Neural crest cell (in vitro differentiated cells): ENCODE measurements at places on chromosomes 5 and 9. TPM values are rescaled to one million over a fixed set of nuclear protein-coding genes. Genes with fewer than 3 reads are reported as not detected.

DNA sequence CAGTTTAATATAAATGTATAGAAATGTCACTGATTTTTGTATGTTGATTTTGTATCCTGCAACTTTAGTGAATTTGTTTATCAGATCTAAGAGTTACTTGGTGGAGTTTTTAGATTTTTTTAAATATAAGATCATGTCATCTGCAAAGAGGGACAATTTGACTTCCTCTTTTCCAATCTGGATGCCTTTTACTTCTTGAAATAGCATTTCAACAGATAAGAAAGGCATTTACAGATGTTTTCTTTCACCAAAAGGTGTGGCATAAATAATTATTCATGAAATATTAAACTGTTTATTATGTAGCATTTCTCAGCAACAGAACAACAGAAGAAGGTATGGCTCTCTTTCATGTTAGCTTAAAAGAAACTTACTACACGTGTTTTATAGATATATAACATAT, 34.9 kb upstream of the NIPBL start:
- no peak overlapping the region for H3K27ac ChIP-seq
- H3K36me3 ChIP-seq = no peaks in the 10 kb centered on the region
- H3K27me3 ChIP-seq = no peaks in the 10 kb centered on the region
- no peak for DNase-seq
- H3K4me1 ChIP-seq = no peaks in the 10 kb centered on the region

DNA sequence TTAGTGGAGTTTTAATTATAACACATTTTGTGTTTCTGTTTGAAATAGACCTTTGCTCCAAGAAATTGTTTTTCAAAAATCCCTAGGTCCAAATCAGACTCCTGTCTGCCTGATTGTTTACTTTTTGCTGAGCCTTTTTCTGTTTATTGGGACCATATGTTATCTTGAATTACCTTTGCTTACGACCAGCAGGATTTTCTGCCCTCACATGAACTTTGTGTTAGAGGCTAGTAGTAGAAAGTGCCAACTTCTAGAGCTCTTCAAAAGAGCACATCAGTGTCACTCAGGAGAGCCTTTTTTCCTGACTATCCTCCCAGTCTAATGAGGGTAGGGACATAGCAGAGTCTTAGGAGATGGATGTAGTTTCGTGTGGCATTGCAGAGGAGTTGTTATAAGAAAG, 10.2 kb downstream of the RECK start:
- H3K4me1 ChIP-seq = peaks cover 13% of the 10 kb centered on the region
- DNase-seq = no peak
- no peak overlapping the region for H3K4me3 ChIP-seq

The FAM153A gene
- not detected in 2 replicates for total RNA-seq

DNA sequence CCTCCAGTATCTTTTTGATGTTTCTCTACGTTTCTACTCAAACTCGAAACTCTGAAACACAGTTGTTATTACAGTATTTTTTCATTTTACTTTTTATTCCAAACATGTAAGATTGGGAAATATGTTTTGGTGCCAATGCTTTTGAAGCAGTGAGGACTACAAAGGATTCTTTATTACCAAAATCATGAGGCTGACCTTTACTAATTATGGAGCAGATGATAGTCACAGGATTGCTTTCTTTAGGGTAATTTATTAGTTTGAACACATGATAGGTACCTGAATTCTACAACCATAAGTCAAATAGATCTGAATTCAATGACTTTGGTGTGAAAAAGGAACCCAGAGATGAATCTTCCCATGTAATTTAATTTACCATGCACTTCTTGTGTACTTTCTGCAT, 2015.1 kb upstream of the C9orf72 start:
- H3K27ac ChIP-seq = no peak overlapping the region
- H3K27me3 ChIP-seq = no peaks in the 10 kb centered on the region
- H3K4me1 ChIP-seq = no peaks in the 10 kb centered on the region
- H3K36me3 ChIP-seq = no peaks in the 10 kb centered on the region
- no peak for DNase-seq
- no peak overlapping the region for H3K4me3 ChIP-seq

The IFNB1 gene
- not detected in 2 replicates for total RNA-seq
